ENCODE measurements at places on chromosomes 1 and 21. TPM values are rescaled to one million over a fixed set of nuclear protein-coding genes. Genes with fewer than 3 reads are reported as not detected.
A peak's percentile ranks its signal among the peaks of the same experiment; 100 is the strongest.

GRCh38 chr1:59771361-59771760 is 43.4 kb upstream of the HOOK1 start:
- no peaks in the 10 kb centered on the region for H3K27me3 ChIP-seq
- H3K36me3 ChIP-seq, result no peaks in the 10 kb centered on the region
- no peak overlapping the region for H3K27ac ChIP-seq

GRCh38 chr1:222023025-222023424 is 281.1 kb upstream of the DUSP10 start:
- H3K36me3 ChIP-seq, result no peaks in the 10 kb centered on the region
- H3K27ac ChIP-seq, result no peak overlapping the region
- no peak overlapping the region for H3K4me3 ChIP-seq
- no peaks in the 10 kb centered on the region for H3K27me3 ChIP-seq

DNA sequence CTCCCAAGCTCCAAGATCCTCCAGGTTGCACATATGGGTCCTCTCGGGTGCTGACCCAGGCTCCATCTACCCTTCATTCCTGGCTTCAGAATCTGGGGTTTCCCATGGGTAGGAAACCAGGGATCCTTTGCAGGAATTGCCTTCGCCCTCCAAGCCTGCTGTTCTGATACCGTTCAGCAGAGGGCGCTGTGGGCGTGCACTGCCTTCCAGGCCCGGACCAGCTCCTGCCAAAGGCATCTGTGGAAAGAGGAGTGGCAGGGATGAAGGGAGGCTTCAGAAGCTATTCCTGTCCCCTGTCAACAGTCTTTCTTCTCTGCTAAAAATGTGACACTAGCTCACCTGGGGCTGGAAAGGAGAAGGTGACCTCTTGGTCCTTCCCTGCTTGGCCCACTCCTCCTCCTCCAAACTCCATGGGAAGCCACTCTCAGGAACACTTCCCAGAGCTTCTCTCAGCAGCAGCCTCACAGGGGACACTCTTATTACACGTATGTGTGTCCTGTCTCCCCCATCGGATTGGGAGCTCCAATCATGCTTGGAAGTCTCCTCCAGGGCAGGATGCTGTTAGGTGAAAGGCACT is 71.2 kb downstream of the VWA5B1 start:
- no peak overlapping the region for H3K4me3 ChIP-seq
- peak; percentile 61 for DNase-seq
- no peak overlapping the region for H3K27ac ChIP-seq
- peaks cover 15% of the 10 kb centered on the region for H3K27me3 ChIP-seq
- peaks cover 21% of the 10 kb centered on the region for H3K4me1 ChIP-seq
- no peaks in the 10 kb centered on the region for H3K36me3 ChIP-seq

DNA sequence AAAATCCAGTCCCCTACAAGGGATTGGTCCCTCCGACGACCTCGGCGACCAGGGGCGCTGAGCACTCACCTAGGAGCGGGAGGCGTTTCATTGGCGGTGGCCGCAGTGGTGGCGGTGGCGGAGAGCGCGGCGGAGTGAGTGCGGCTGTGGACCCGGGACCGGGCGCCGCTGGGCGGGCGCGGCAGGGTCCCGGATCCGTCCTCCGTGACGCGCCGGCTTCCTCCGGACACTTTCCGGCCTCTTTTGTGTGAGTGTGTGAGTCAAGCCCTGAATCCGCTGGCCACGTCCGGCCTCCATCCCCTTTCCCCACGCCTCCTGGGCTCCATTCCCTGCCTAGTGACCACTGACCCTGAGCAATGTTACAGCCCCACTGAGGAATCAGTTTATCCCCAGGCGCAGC is at the start of gene ADGRL4:
Gene ADGRL4 (minus strand): TSS at position 167 of the 400 bp plus-strand sequence. CDS start 76 bp downstream, at position 91.
- no peaks in the 10 kb centered on the region for H3K27me3 ChIP-seq
- peak within 1 kb of the TSS; percentile 39 for H3K4me3 ChIP-seq
- peak; percentile 61 for DNase-seq
- H3K36me3 ChIP-seq, result no peaks in the 10 kb centered on the region
- H3K4me1 ChIP-seq, result no peaks in the 10 kb centered on the region
- peak within 1 kb of the TSS; percentile 53 for H3K27ac ChIP-seq

DNA sequence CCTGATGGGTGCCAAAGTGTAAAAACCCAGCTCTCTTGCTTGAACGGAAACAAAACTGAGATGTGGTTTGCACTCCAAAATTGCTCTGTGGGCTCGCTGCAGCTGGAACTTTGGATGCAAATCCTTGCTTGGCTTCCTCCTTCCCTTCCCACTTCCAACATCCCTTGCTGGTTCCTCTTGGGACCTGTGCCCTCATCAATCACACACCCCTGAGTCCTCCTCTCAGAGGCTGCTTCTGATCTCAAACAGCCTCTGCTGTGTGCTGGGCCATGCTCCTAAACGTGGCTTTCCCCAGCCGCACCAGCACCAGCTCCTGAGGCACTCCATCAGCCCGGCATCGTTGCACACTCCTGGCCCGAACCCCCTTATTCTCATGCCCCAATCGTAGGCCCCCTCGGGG is 124.3 kb upstream of the RAB4A start:
- peaks cover 6% of the 10 kb centered on the region for H3K27me3 ChIP-seq
- H3K36me3 ChIP-seq, result no peaks in the 10 kb centered on the region
- H3K4me1 ChIP-seq, result peaks cover 7% of the 10 kb centered on the region
- no peak overlapping the region for H3K27ac ChIP-seq
- H3K4me3 ChIP-seq, result no peak overlapping the region

GRCh38 chr1:202121006-202121405 is 1.7 kb upstream of the GPR37L1 start:
- H3K27ac ChIP-seq, result no peak overlapping the region
- H3K27me3 ChIP-seq, result no peaks in the 10 kb centered on the region
- DNase-seq, result no peak
- no peak overlapping the region for H3K4me3 ChIP-seq
- H3K36me3 ChIP-seq, result no peaks in the 10 kb centered on the region

The HEYL gene
- total RNA-seq, result 32.8 TPM

The PHLDA3 gene
- 25.6 TPM for total RNA-seq

The TMPRSS3 gene
- total RNA-seq, result 15.4 TPM

The LRRC38 gene
- not detected for total RNA-seq

DNA sequence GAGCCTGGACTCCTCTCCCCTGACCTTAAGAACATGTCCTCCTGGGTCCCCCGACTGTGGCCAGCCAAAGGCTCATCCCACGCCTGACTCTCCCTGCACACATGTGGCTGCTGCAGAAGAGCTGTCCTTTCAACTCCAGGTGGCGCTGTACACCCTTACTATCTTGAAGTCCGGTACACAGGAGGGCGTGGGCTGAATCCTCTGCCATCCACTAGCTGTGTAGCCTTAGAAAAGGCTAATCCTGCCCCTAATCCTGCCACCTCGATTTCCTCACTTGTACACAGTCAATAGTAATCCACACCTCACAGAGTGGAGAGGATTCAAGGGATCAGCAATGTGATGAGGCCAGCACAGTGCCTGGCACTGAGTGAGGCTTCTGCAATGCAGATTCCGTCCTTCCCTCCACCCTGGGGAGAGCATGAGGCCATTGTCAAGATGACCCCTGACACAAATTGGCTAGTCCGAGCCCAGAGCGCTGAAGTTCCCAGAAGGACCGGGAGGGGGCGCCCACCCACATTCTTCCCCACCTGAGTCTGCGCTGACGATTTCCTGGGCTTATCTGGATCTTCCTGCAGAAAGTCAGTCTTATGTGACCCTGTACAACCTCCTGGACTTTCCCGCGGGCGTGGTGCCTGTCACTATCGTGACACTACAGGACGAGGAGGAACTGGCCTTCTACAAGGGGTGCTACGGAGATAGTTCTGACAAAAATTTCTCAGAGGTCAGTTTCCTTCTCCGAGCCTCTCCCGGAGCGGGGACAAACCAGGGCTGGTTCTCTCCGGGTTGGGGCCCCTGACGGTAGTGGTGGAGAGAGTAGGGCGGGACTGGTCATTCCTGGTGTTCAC is 47.1 kb upstream of the DMBX1 start:
- peaks cover 9% of the 10 kb centered on the region for H3K27me3 ChIP-seq
- H3K36me3 ChIP-seq, result no peaks in the 10 kb centered on the region
- no peaks in the 10 kb centered on the region for H3K4me1 ChIP-seq
- no peak overlapping the region for H3K27ac ChIP-seq
- H3K4me3 ChIP-seq, result peak overlapping the region; percentile 47

- H3K27ac ChIP-seq, result no peak overlapping the region
- no peaks in the 10 kb centered on the region for H3K36me3 ChIP-seq
- H3K4me3 ChIP-seq, result no peak overlapping the region
- peaks cover 3% of the 10 kb centered on the region for H3K4me1 ChIP-seq
- DNase-seq, result no peak
Measured at GRCh38 chr1:117173691-117174090, 37.0 kb downstream of the VTCN1 start.

GRCh38 chr1:45412899-45413298 is 72.7 kb upstream of the MUTYH start:
- no peaks in the 10 kb centered on the region for H3K36me3 ChIP-seq
- no peak overlapping the region for H3K27ac ChIP-seq
- H3K27me3 ChIP-seq, result no peaks in the 10 kb centered on the region
- no peak overlapping the region for H3K4me3 ChIP-seq
- no peaks in the 10 kb centered on the region for H3K4me1 ChIP-seq

The TNNI3K gene
- 1.4 TPM for total RNA-seq

- no peak for DNase-seq
- H3K4me3 ChIP-seq, result no peak overlapping the region
- no peaks in the 10 kb centered on the region for H3K4me1 ChIP-seq
- H3K27me3 ChIP-seq, result no peaks in the 10 kb centered on the region
- H3K27ac ChIP-seq, result no peak overlapping the region
- no peaks in the 10 kb centered on the region for H3K36me3 ChIP-seq
Measured at GRCh38 chr1:71828431-71829012, 453.8 kb downstream of the NEGR1 start.

DNA sequence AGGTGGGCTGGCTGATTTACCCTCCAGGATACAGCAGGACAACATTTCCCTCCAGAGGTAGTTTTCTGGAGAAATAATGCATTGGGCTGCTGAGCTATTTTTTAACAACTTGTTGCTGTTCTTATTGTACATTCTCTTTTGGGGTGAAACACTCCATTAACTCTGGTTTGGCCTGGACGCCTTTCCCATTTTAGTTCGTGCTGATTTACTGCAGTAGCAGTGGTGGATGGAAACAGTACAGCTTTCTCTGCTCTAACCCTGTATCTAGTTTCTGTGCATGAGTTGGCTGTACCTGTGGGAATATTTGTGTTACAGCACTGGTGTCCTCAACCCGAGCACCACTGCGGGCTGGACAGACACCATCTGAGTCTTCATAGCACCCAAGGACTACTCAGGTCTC is 325.3 kb downstream of the ASTN1 start:
- peak; percentile 46 for DNase-seq
- H3K27ac ChIP-seq, result no peak overlapping the region
- no peaks in the 10 kb centered on the region for H3K4me1 ChIP-seq
- H3K4me3 ChIP-seq, result no peak overlapping the region
- no peaks in the 10 kb centered on the region for H3K27me3 ChIP-seq
- no peaks in the 10 kb centered on the region for H3K36me3 ChIP-seq

GRCh38 chr21:46555225-46555617 is 49.7 kb downstream of the S100B start:
- H3K4me1 ChIP-seq, result no peaks in the 10 kb centered on the region
- DNase-seq, result no peak
- H3K36me3 ChIP-seq, result peaks cover 10% of the 10 kb centered on the region
- H3K4me3 ChIP-seq, result no peak overlapping the region

GRCh38 chr1:33347650-33347992 is 26.7 kb upstream of the A3GALT2 start:
- no peaks in the 10 kb centered on the region for H3K27me3 ChIP-seq
- no peak for DNase-seq
- H3K36me3 ChIP-seq, result peaks cover 7% of the 10 kb centered on the region
- peak overlapping the region; percentile 91 for H3K27ac ChIP-seq
- peak overlapping the region; percentile 67 for H3K4me3 ChIP-seq

The LCE3E gene
- not detected for total RNA-seq

The KLHDC7A gene
- 25.8 TPM for total RNA-seq

- no peaks in the 10 kb centered on the region for H3K27me3 ChIP-seq
- no peaks in the 10 kb centered on the region for H3K36me3 ChIP-seq
- peaks cover 4% of the 10 kb centered on the region for H3K4me1 ChIP-seq
- no peak overlapping the region for H3K27ac ChIP-seq
Measured at GRCh38 chr1:64497088-64497883, 27.4 kb downstream of the CACHD1 start.

DNA sequence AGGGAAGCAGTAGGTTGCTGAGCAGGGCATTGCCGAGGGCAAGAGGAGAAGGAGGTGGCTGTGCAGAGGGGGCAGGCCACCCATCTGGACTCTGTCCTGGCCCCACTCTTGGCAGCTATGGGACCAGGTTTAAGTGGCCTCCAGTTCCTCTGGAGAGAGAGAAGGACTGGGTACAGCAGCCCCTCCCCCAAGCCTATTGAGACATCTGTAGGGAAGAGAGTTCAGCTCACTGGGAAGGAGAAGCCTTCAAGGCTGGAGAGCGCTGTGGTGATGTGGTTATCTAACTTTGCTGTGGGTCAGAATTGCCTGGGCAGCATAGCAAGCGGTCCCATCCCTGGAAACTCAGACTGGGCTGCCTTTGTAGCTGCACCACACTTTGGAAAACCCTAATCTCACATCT is 93.9 kb downstream of the KCNJ15 start:
- no peak overlapping the region for H3K27ac ChIP-seq
- H3K4me3 ChIP-seq, result no peak overlapping the region
- H3K36me3 ChIP-seq, result no peaks in the 10 kb centered on the region
- peaks cover 4% of the 10 kb centered on the region for H3K4me1 ChIP-seq

GRCh38 chr1:18314399-18314798 is 166.3 kb upstream of the KLHDC7A start:
- no peaks in the 10 kb centered on the region for H3K36me3 ChIP-seq
- no peak overlapping the region for H3K4me3 ChIP-seq
- no peak for DNase-seq
- no peaks in the 10 kb centered on the region for H3K27me3 ChIP-seq
- no peak overlapping the region for H3K27ac ChIP-seq

GRCh38 chr1:101191049-101191448 is 45.8 kb upstream of the S1PR1 start:
- no peaks in the 10 kb centered on the region for H3K27me3 ChIP-seq
- no peaks in the 10 kb centered on the region for H3K36me3 ChIP-seq
- H3K27ac ChIP-seq, result no peak overlapping the region
- no peak for DNase-seq
- no peaks in the 10 kb centered on the region for H3K4me1 ChIP-seq
- no peak overlapping the region for H3K4me3 ChIP-seq

The ZMYND12 gene
- total RNA-seq, result 1.9 TPM

DNA sequence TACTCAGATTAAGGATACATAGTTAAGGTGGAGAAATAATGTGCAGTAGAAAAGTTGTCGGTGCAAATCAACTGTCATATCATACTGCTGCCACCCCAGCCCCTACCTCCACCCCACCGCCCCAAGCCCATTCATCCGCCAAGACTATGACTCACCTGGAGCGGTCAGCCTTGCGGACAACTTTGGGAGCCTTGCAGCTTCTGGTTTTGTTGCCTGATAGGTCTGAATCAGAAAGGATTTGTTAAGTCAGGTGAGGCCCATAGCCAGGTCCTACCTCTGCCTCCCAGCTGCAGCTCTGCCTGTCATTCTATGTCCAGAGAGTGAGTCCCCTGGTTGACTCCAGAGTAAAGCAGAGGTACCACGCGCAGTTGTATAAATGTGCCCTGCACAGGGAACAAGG is 12.6 kb downstream of the C1orf162 start:
- H3K4me3 ChIP-seq, result no peak overlapping the region
- DNase-seq, result no peak
- H3K27me3 ChIP-seq, result no peaks in the 10 kb centered on the region
- H3K36me3 ChIP-seq, result no peaks in the 10 kb centered on the region
- H3K4me1 ChIP-seq, result no peaks in the 10 kb centered on the region

The LPAR3 gene
- total RNA-seq, result 0.22 TPM
